Kidney tubule cell (primary cell): ENCODE measurements at places on chromosomes 12 and 14.
A peak's percentile ranks its signal among the peaks of the same experiment; 100 is the strongest.

DNA sequence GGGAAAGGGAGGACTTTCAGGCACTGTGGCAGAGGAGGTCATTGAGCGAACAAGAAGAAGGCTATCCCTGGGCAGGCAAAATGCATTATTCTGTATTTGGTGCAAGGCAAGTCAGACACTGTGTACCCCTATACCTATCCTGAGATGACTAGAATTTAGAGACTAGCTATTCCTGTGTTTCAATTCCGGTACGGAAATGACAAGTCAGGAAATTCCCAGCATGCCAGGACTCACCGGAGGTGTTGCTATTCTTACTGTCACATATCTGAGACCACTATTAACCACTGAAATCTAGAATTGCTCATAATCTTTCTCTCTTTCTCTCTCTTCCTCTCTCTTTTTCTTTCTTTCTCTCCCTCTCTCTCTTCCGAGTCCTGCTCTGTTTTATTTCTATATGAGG, 297.1 kb downstream of the PDZRN4 start:
- DNase-seq: peak; percentile 36

GRCh38 chr12:601976-602699, 61.1 kb downstream of the NINJ2 start:
- DNase-seq: no peak

- peak; percentile 25 for DNase-seq
These were observed 1322.3 kb upstream of the SEL1L start for GRCh38 chr14:82855912-82856391.

DNA sequence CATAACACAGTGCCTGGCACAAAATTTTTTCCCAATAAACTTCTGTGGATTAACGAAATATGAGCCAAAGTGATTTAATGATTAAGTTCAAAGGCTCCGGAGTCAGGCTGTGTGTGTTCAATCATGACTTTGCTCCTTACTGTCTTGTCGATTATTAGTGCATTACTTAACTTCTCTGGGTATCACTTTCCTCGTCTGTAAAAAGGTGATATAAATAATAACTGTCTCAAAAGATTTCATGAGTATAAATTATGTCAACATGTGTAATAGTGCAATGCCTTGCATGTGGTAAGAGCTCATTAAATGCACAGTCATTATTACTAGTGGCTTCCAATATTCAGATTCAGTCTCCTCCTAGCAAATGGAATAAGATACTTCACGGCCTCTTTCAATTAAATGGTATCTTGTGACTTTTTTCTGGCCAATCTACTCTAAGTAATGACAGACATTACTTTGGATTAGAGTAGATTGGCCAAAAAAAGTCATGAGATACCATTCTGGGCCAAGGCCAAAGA, 6.8 kb upstream of the IFNG start:
- no peak for DNase-seq

- no peak for DNase-seq
These were observed 6.3 kb downstream of the OTX2 start for GRCh38 chr14:56803816-56804535.

DNA sequence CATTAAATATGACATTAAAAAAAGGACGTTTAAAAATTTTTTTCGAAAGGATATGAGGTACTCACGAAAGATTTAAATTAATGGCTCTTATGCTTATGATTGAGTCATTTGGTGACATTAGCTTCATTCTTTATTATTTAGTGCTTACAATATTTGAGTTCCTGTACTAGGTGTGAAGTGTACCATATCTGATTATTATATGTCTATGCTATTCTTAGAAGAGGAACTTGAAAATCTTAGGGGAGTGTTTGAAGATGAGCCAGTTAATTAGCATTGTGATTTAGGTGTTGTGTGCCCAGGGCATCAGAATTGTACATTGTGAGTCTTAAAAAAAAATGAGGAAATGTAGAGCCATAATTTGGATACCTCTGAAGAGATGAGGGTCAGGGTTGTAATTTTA, 118.6 kb downstream of the FUT8 start:
- no peak for DNase-seq

GRCh38 chr12:26723379-26724308, 109.3 kb downstream of the ITPR2 start:
- DNase-seq: peak; percentile 62

DNA sequence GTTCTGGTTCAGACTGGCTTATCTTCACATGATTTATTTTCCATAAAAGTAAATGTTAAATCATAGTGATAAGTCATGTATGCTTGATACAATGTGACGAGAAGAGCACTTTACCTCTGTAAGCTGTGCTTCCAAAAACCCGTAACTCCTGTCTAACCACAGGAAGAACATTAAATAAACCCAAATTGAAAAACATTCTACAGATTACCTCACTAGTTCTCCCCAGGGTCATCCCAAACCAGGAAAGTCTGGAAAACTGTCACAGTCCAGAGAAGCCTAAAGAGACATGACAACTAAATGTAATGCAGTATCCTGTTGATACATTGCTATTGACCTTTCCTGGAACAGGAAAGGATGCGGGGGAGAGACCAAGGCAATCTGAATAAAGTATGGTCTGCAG, 32.5 kb upstream of the DUSP6 start:
- DNase-seq: no peak

DNA sequence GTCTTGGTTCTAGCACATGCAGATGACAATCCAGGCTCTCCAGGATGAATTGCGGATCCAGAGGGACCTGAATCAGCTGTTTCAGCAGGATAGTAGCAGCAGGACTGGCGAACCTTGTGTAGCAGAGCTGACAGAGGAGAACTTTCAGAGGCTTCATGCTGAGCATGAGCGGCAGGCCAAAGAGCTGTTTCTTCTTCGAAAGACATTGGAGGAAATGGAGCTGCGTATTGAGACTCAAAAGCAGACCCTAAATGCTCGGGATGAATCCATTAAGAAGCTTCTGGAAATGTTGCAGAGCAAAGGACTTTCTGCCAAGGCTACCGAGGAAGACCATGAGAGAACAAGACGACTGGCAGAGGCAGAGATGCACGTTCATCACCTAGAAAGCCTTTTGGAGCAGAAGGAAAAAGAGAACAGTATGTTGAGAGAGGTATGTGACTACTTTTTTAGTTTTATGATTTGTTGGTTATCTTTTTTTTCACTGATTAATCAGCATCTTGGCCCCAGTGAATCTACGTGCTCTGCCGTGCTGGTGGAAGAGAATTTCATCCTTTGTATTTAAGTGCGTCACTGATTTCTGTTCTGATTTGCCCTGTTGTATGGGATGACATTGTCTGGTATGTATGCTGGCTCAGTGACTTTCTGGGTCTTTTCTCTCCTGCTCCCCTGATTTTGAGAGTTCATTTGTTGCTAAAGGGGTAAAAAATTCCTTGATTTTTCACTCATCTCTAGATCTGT, 92.3 kb downstream of the ERC1 start:
- DNase-seq: no peak

GRCh38 chr14:98262566-98262965, 1009.4 kb downstream of the BCL11B start:
- no peak for DNase-seq

- no peak for DNase-seq
These were observed 4.2 kb upstream of the DTD2 start for GRCh38 chr14:31461545-31461944.

DNA sequence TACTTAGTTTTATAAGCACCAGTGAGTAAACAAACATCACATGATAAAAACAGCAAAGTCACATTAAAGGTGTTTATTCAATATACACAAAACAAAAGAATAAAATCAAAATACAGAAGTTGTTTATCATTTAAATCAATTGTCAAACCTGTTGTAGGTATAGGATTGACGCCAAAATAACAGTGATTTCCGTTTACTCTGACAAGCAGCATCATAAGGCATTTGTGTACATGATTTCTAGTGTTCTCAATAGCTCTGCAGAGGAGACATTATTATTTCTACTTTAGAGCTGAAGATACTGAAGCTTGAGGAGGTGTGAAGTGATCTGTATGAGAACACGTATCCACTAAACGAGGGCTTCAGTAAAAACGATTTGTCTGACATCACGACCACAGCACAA, 171.9 kb downstream of the CCDC59 start:
- no peak for DNase-seq

DNA sequence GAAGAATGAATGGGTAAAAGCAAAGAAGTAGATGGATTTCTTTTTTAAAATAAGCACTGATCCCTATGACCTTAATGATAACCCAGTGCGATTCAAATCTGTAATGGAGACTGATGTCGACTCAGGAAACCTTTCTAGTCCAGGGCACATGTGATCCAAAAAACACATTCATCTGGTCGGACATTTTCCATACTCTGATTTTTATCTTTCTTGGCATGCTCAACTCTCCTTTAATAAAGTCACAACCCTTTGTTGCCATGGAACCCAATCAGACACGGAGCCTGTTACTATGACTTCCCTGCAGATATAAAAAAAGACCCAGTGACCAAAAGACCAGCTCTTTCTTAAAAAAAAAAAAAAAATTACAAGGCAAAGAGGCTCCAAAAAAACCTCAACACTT, 27.9 kb downstream of the TMCC3 start:
- DNase-seq: peak; percentile 67

DNA sequence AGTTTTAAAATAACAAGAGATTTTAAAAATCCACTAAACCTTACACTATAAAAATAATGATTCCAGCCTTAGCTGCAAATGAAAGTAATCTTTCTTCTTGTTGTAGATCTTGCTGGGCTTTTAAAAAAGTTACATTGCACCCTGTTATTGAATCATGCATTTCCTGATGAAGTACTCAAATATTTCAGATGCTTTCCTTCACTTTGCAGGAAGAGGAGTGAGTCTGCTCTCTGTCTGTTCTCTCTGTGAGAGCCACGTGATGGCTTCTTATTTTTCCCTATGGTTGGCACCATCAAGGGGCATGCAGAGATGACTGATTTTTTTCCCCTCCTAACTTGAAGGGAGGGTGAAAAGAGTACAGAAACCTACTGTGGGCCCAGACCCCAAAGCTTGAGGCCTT, 262.7 kb downstream of the ATP23 start:
- peak; percentile 9 for DNase-seq

- peak; percentile 93 for DNase-seq
These were observed at the start of gene NR1H4 for GRCh38 chr12:100473716-100474150. Gene NR1H4 (plus strand): TSS chr12:100473866. CDS start chr12:100493324, 19,458 bp downstream.

GRCh38 chr14:102461490-102462338, 47.9 kb downstream of the ANKRD9 start:
- DNase-seq: no peak

- no peak for DNase-seq
These were observed 42.0 kb upstream of the ATP2B1 start for GRCh38 chr12:89750389-89751351.

DNA sequence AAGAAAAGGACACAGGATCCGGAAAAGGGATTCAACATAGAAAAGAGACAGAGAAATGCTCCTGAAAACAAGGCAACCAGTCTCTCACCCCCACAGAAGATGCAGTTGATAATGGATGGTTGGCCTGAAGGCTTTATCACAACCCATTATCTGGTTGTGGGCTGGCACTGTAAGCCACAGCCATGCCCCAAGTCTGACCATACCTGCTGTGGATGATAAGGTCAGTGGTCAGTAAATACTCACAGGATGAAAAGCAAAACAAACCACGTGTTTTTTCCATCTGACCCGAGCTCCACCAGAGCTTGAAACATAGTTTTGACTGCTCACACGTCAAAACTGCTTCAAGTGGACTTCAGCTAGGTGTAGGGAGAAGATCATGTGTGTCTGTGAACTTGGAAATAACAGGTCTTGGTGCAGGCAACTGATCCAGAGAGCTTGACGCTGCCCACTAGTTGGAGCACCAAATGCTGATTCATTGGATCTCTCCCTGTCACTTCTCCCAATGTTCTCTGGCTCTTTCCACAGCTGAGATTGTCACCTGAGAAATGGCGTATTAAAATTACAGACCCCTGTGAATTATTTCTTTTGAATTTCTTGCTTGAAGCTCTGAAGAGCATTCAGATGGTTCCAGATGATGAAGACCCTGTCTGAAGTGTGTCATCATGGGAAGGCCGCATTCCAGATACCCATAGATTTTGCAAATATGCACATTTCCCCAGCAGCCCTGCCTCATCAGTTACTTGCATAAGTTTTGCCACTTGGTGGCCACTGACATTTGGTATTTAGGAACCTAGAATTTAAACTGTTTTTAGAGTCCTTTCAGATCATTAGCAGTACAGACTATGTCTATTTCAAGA, 8.5 kb downstream of the TMEM233 start:
- DNase-seq: peak; percentile 27

GRCh38 chr12:5730962-5731361, 214.1 kb downstream of the ANO2 start:
- no peak for DNase-seq

DNA sequence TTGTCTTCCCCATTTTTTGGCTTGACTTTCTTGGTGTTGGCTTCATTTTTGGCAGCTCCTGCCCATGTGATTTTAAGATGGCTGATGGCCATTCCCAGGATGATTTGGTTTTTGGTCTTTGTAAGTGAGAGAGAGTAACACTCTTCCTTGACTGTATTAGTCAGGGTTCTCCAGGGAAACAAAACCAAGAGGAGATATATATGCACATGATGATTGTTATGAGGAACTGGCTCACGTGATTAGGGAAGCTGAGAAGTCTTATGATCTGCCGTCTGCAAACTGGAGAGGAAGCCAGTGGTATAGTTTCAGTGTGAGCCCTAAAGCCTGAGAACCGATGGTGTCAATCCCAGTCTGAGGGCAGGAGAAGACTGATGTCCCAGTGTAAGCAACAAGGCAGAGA, 146.6 kb downstream of the NRXN3 start:
- DNase-seq: no peak
